Stimulated activated CD4-positive, alpha-beta T cell treated with anti-CD3 and anti-CD28 coated beads, Interleukin-1b, Interleukin-23, amount 100 ng/mL, for 1 hour (primary cell): ENCODE measurements at places on chromosomes 11 and 22.

GRCh38 chr11:30538251-30538650 lies 47.9 kb downstream of the MPPED2 start:
- no peak for DNase-seq

DNA sequence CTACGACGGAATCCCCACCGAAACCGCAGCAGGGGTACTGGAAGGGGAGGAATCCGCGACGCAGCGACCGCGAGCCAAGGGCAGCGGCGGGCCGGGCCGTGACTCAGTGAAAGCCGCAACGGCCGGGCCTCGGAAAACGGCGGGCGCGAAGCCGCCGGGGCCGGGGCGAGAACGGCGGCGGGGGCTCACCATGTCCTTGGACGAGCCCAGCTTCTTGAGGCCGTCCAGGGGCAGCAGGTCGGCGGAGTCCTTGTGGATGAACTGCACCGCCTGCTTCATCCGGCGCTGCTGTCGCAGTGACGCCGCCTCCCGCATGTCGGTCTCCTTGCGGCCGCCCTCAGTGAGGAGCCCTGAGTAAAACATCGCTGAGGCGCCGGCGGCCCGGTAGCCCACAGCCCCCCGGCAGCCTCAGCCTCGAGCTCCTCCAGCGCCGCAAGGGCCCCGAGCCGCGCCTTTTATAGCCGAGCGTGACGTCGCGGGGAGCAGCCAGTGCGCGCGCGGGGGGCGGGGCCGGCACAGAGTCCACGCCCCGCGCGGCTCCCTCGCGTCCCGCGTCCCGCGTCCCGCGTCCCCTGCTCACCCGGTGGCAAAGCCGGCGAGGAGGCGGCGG lies at the start of gene NRIP3:
Gene NRIP3, minus strand, starts transcription at position 429 of the 610 bp plus-strand sequence. Its CDS starts 66 bp downstream, at position 363.
- peak; percentile 55 for DNase-seq

- no peak for DNase-seq
Observed at GRCh38 chr11:102933627-102934026, 21.9 kb downstream of the MMP13 start.

DNA sequence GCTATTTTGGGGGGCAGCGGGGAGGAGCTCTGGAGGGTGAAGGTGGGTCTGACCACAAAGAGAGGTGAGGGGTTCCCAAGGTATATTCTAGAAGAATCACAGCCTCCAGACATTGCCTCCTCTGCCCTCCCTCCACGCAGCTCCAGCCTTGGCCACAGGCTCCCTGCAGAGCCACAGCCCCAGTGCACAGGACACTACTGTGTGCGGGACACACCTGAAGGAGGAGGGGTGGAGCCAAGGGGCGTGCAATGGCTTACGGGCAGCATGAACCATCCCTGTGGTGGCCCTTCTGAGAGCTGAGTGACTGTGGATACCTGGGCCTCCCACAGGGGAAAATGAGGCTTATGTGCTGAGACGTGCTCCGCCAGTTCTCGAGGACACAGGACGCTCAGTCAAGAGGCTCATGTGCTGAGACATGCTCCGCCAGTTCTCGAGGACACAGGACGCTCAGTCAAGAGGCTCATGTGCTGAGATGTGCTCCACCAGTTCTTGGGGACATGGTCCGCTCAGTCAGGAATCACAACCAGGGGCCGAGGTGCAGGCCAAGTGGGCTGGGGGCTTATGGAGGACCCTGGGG lies 417.3 kb downstream of the SHANK2 start:
- no peak for DNase-seq

DNA sequence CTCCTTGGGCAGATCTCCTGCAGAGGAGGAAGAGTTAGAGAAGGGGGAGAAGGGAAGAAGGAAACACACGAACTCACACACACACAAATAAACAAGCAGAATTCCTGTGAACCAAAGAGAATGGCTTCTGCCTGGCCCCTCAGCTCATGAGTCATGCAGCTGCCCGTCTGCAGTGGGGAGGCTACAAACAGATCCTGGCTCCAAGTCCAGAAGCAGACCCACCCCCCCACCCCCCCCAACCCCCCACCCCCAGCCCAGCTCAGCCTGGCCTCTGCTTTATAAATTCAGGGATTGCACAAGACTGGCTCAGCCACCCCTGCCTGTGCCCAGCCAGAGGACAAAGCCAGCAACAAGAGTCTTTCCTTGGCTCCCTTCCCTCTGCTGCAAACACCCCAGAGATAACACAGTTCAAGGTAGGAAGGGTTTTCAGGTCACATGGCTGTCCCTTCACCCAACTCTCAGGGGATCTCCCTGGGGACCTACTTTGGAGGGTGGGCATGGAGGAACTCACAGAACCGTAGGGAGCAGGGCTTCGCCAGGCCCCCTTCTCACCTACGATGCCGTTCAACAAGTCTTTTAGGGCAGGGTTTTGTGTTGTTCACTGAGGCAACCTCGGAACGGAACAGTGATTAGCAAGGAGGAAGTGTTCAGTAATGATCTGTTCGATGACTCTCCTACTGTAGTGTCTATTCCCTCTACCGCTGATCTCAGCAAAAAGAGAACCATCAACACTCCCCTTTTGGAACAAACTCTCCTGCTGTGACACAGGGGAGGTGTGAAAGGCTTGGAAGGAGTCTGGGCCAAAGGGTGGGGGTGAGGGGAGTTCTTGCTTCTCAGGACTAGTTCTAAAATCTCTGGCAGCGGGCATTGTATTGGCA lies 35.5 kb downstream of the RPL27A start:
- DNase-seq = no peak
